NCI-H1092 treated with DMSO at 0.1 percent for 48 hours (cell line): ENCODE measurements at places on chromosomes 2 and 18.

DNA sequence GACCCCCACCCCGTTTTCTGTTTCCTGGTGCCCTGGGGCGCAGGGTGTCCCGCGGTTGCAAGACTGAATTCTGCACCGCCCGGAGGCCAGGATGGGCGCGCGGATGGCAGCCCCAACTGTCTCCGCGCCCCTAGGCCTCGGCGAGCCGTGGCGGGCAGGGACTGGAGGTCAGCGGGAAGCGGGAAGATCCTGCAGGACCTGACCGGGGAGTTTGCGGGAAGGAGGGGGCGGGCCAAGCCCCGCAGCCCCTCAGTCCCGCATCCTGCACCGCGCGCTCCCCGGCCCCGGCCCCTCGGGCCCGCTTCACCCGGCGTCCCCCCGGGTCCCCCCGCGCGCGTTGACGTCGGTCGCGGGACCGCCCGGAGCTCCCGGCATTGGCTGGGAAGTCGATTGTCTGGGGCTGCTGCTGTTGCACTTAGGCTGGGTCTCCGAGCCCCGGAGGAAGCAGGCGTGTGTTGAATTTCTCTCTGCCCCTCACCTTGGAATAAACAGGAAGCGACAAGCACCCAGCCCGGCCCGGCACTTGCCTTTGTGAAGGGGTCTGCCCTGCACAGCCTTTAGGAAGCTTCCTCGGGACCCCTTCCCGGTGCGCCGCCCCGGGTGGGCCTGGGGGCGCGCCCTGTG is at the start of gene LDLRAD4:
TSS of gene LDLRAD4 (plus strand) at position 393 of the 624 bp plus-strand sequence.
- DNase-seq, result peak; percentile 1

GRCh38 chr2:144445196-144445595 is 74.7 kb downstream of the ZEB2 start:
- no peak for DNase-seq

- DNase-seq, result no peak
These were observed 38.8 kb downstream of the EPHA4 start for GRCh38 chr2:221533299-221533698.

GRCh38 chr2:154425994-154426393 is 272.5 kb upstream of the KCNJ3 start:
- DNase-seq, result no peak

- no peak for DNase-seq
These were observed 16.3 kb downstream of the CDC42EP3 start for GRCh38 chr2:37654932-37655841.

DNA sequence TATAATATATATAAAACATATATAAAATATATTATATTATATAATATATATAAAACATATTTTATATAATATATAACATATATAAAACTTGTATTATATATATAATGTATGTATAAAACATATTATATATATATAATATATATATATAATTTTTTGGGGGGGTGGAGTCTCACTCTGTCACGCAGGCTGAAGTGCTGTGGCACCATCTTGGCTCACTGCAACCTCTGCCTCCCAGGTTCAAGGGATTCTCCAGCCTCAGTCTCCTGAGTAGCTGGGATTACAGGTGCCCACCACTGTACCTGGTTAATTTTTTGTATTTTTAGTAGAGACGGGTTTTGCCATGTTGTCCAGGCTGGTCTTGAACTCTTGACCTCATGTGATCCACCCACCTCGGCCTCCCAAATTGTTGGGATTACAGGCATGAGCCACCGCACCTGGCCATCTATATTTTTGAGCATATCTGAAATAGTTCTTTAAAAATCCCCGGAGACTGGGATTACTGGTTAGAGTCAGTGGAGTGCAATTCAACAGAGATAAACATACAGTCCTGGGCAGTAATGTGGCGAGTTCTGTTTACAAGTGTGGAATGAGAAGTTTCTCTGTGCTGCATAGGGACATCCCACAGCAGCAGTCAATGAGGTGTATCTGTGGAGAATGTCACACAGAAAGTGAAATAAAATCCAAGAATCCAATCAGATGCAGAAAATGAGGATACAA is 208.4 kb downstream of the MYCN start:
- no peak for DNase-seq

- no peak for DNase-seq
These were observed 30.2 kb downstream of the INHBB start for GRCh38 chr2:120376101-120376500.

DNA sequence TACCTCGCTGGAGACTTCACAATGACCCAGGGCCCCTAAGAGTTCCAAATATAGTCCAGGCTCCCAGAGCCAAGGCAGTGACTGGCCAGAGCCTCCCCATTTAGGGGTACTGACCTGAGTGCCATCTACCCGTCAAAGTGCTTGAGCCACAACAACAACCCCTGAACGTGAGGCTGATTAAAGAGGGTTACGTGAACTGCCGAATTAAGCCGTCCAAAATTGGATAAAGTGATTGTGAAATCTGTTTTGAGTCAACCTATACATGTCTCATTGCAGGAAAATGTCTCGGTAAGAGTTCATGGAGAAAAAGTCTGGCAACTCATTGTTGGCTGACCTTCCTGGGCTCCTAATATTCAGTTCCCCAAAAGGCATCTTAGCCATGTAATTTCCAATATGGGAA is 116.3 kb downstream of the TTC32 start:
- DNase-seq, result no peak

DNA sequence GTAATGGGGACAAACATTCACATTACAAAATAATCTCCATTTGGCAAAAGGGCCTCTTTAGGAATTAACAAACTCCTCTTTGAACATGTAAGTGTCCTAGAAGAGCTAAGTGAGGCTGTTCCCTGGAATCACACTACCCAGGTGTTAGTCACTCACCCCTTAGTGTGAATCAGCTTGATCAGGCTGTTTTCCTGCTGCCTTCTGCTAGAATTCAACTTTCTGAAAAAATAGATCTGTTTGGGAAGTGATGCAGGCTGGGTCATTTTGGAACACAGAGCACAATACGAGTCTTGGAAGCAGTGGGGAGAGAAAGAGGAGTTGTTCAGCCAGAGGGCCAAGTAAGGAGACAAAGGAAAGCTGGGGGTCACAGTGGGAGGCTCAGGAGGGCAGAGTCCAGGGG is 40.0 kb downstream of the TTC32 start:
- no peak for DNase-seq

GRCh38 chr2:109218087-109218791 is 89.2 kb downstream of the SH3RF3 start:
- peak; percentile 5 for DNase-seq

DNA sequence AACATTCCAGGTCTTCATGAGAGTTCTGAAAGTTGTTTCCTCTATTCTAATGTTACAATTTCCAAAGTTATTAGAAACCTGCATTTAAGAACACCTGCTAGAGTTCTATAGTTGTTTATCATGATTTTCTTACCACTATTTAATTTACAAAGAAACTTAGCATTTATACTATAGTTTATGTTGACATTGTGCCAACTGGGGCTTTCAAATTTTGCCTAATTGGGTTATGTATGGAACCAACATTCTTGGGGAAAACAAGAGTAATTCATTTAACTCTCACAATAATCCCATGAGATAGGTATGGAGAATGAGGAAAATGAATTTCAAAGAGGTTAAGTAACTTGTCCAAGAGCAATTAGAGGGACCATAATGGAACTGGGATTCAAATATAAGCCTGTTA is 28.8 kb upstream of the ADCYAP1 start:
- no peak for DNase-seq

DNA sequence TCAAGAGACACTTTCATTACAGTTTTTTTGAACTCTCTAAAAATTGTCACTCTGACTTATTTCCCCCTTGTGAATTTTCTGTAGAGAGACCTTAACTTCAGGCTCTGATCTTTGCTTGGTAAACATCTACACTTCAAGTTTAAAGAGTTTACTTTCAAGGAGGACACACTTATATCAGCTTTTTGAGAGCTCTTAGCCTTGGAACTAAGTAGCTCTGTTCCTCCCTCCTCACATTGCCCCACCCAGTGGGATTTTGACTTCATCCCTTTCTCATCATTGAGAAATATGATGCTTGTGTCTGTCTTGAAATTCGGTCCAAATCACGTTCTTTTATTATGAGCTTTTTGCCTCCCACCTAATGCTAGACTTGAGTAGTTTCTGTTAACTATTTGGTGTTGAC is 433.4 kb upstream of the MEIS1 start:
- DNase-seq, result no peak

DNA sequence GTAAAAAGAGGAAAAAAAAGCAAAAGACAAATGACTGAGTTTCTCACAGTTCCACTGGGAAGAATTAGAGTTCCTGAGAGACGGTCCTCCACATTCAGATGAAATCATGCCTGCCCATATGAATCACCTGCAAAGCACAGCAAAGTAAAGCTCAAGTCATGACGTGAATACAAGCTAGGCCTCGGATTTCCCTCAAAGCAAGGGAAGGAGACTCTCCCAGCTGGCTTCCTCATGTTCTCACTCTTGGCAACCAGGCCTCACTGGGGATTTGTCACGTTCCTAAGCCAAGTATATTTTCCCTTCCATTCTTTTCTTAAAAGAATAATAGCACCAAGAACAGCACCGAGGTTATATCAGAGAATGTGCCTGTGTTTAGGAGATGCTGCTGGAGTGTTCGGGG is 47.0 kb downstream of the CYP27C1 start:
- DNase-seq, result no peak

- no peak for DNase-seq
These were observed 2.6 kb downstream of the SLC14A1 start for GRCh38 chr18:45726603-45727002.

DNA sequence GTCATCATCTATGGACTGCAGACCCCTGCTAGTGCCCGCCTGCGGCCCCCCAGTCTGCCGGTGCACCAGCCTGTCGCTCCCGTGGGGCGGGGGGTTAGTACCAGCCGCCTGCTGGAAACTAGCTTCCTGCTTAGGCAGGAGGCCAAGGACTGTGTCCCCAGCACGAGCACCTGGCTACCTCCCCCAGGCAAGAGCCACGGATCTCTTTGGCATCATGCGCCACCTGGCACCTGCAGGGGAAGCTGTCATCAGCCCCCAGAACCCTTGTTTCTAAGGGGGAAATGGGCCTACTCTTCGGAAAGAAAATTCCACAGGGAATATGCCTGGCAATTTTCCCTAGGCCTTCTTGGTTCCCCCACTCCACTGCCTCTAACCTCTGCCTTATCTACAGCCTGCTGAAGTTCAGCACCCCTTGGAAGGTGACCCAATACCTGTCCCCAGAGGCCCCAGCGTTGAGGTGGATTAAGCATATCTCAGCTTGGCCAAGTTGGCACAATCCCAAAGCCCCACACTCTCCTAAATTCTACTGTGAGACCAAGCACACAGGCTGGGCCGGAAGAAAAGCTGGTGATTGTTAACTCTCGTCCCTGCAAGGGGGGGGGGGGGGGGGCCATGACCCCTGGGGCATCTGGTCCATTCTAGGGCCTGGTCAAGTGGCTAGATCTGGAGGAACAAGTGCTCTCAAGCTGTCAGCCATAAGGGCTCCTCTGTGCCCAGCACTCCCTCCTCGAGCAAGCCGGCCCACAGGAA is 62.0 kb upstream of the POMC start:
- DNase-seq, result peak; percentile 58

DNA sequence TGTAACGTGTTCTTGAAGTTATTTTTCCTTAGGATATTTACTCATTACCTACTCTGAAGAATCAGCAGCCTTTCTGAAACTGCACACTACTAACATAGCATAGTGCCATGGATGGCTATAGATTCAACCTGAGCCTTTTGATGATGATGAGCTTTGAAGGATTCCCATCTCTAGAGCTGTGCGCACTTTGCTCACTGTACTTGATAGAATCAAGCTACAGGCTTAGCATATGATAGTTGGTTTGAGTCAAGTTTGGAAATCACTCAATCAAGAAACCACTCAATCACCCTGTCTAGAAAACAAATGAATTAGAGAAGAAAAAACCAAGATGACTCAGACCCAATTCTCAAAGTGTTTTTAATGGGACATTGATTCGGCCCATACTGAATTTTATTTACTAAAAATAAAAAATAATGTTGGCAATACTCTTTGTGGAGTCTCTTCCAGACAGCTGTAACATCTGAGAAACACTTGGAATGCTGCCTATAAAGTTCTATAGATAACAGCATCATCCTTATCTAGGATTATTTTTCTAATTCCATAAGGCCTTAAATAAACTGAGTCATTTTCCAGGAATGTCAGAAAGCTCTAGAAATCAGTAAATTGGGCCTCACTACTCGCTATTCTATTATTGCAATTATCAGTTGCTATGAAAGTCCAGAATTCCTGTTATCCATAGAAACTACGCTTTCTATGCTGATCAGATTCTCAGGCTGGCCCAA is 259.0 kb upstream of the ERBB4 start:
- DNase-seq, result no peak

- DNase-seq, result no peak
These were observed 97.8 kb upstream of the NETO1 start for GRCh38 chr18:72965616-72966015.

- DNase-seq, result no peak
These were observed 89.7 kb upstream of the MSH2 start for GRCh38 chr2:47313141-47313691.

DNA sequence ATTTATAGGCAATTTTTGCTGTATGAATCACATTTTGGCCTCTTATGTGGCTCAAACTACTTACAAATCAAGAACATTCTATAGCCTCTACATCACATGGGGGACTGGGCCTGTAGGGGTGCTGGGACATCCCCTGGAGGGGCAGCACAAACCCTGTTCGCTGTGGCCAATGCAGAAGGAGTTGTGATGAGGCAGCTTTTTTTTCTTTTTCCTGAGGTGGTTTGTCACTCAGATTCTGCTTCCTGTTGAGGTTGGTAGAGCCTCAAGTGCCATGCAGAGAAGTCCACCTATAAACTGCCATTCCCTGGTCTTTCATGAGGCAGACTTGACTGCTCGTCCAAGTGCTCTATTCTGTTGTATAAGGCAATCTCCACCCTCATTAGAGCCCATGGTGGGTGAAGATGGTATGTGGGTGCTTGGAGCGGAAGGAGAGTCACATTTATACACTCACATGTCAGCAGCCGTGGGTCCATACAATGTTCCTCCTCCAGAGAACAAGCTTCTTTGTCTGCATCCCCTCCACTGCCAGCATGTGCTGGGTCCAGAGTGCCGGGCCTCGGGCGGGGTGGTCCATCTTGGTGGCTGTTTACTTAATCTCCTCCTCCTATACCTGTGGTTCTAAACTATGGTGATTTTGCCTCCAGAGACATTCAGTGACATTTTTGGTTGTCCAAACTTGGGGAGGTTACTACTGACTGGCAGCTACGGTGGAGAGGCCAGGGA is 120.3 kb downstream of the ACOXL start:
- no peak for DNase-seq

GRCh38 chr2:33782395-33783230 is 183.5 kb upstream of the FAM98A start:
- DNase-seq, result no peak

- DNase-seq, result peak; percentile 50
These were observed 1167.9 kb downstream of the DSC3 start for GRCh38 chr18:29874519-29875098.

- DNase-seq, result no peak
These were observed 117.3 kb downstream of the THADA start for GRCh38 chr2:43478412-43479086.
